ENCODE measurements at places on chromosomes 16 and 17.

GRCh38 chr16:71371237-71371636 lies 12.7 kb downstream of the CALB2 start:
- no peak for DNase-seq

- DNase-seq = no peak
Measured at GRCh38 chr17:75414488-75414887, 9.0 kb upstream of the GRB2 start.

DNA sequence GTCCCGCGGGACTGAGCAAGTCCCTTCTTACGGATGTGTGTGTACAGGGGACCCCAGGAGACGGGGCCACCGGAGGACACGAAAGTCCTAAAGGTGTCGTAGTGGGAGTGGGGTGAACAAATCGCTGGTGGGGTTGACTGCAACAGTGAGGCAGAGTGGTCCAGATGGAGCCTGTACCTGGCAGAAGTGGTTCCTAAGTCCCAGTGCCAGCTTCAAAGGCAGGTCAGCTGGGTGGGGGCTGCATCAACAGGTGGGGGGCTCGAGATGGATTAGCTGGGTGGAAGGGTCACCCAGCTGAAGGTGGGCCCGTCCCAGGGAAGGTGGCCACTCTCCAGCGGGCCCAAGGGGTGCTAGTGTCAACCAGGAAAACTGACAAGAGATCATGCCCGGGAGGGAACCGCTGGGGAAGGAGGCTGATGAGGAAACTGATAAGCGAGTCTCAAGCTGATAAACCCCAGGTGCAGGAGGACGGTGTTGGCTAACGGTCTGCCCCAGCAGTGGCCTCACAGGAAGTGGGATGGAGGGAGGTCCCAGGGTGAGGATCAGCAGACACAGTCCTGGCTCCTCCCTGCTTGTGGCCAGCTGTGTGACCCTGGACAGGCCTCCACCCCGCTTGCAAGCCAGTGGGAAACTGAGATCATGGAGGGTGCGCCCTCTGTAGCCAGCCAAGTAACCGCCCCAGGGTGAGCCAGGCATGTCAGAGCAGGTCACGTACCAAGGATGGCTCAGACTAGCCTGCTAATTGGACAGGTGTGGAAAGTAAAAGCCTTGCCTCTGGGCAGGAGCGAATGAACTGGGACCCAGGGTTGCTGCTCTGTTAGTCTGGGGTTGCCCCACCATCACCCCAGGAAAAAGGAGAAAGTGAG lies 1.0 kb downstream of the ORAI3 start:
- peak; percentile 79 for DNase-seq

DNA sequence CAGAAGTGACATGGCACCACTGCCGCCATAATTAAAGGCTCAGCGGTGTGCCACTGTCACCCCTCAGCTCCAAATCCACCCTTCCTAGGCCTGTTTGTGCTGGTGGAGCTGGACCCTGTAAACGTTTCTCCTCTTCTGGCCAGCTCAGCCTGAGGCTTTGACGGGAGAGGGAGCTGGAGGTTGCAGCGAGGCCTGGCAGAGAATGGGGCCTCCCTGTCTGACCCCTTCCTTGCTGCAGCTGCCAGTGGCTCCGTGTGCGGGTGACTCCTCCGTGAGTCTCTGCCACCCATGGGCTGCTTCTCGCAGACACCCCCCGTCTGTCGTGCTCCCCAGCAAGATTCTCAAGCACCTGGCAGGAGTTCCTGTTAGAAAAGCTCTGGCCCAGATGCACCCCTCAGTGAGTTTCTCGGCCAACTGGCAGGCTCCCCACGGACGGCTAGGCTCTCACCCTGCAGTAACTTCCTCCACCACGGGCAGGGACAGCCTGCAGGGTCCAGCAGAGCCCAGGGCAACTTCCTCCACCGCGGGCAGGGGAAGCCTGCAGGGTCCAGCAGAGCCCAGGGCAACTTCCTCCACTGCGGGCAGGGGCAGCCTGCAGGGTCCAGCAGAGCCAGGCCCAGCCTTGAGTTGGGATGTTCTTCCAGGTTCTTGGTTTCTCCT lies 4.7 kb upstream of the CHMP6 start:
- no peak for DNase-seq

DNA sequence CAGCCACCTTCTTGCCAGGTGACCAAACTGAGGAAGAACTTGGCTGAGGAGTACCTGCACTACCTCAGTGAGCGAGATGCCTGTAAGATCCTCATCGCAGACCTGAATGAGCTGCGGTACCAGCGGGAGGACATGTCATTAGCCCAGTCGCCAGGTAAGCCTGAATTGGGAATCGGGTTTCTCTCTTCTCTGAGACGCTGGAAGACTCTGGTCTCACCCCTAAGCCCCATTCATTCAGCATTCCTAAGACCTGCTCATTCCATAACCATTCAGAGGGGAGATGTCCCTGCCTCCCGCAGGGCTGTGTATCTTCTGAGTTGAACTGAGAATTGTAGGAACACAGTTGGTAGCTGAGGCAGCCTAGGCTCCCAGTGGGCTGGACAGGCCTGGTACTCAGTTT lies 17.0 kb upstream of the THAP11 start:
- DNase-seq = no peak

DNA sequence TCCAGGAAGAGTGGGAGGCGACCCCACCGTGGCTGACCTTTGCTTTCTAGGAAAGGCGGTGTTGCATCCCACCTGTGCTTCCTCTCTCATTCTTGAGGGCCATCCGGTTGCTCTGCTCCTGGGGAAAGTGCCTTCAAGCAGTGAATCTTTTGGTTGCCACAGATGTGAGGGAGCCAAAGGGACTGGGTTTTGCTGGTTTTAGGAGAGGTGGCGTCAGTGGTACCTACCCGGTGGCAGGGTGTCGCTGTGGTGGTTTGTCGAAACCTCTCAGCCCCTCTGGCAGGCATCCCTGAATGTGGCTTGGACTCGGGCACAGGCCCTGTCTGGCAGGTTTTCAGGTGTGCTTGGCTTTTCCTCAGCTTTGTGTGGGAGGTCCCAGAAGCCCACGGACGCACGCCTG lies 611.5 kb downstream of the KCNJ18 start:
- no peak for DNase-seq

DNA sequence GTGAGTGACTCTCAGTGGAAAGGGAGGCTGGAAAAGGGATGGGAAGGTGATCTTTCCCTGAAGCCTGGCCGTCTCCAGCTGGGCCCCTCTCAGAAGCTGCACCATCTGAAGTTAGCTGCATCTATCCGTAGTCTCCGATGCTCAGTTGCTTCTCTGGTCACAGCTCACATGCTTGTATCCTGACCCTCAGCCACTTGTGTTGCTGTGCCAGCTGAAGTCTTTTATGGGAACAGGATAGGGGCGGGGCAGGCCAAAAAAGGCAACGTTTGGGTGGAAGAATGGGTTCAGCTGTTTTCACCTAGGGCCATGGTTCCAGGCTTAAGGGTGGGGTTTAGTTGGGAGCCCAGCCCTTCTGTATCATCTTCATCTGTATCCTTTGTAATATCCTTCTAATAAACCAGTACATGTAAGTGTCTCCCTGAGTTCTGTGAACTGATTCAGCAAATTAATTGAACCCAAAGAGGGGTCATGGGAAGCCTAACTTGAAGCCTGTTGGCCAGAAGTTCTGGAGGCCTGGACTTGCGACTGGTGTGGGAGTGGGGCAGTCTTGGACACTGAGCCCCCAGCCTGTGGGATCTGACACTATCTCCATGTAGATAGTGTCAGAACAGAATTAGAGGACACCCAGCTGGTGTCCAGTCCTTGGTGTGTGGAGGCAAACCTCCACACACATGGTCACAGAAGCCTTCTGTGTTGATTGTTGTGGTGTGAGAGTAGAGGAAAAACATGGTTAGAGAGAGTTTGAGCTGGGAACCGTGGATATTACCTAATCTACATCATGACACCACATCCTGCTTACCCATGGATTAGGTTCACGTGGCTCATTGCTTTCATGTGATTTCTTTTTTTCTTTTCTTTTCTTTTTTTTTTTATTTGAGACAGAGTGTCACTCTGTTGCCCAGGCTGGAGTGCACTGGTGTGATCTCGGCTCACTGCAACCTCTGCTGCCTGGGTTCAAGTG lies 49.3 kb upstream of the FBXO47 start:
- no peak for DNase-seq

GRCh38 chr17:80424261-80424660 lies 9.3 kb downstream of the ENDOV start:
- DNase-seq = no peak

- no peak for DNase-seq
Measured at GRCh38 chr16:49530427-49530970, 156.9 kb downstream of the C16orf78 start.

- no peak for DNase-seq
Measured at GRCh38 chr17:74444406-74444805, 12.5 kb downstream of the GPRC5C start.

DNA sequence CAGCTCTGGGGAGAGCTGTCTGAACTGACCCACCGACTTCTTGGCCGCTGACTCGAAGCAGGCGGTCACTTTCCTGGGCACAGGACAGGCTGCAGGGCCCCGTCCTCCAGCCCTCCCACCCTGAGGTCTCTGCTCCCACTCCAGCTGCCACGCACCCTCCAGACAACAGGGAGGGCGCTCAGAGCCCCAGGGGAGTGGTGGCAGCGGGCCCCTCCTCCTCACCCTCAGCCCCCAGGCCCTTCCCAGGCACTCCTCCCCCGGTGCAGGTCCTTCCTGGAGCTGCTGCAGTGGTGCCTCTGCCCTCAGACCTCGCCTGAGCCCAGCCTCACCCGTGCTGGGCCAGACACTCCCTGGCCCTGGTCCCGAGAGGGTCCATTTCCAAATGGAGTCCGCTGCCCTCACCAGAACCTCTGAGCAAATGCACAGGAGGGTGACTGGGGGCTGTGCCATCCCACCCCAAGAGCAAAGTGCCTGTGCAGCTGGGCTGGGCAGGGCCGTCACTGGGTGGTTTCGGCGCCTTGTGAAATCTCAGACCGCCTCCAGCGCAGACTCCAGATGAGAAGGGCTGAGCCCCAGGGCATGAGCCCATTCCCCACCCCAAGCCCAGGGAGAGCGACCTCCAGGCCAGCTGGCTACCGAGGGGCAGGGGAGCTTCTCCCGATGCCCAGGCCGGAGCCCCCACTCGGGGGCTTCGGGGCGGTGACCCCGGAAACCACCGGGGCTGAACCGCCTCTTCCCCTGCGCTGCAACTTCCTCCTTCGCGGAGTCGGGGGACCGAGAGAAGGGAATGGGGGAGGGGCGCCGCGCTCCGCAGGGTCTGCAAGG lies 717 bp downstream of the CYBA start:
- DNase-seq = peak; percentile 70

GRCh38 chr17:27821318-27821717 lies 21.0 kb upstream of the NOS2 start:
- no peak for DNase-seq

GRCh38 chr17:10799407-10799806 lies 4.5 kb downstream of the TMEM238L start:
- no peak for DNase-seq

DNA sequence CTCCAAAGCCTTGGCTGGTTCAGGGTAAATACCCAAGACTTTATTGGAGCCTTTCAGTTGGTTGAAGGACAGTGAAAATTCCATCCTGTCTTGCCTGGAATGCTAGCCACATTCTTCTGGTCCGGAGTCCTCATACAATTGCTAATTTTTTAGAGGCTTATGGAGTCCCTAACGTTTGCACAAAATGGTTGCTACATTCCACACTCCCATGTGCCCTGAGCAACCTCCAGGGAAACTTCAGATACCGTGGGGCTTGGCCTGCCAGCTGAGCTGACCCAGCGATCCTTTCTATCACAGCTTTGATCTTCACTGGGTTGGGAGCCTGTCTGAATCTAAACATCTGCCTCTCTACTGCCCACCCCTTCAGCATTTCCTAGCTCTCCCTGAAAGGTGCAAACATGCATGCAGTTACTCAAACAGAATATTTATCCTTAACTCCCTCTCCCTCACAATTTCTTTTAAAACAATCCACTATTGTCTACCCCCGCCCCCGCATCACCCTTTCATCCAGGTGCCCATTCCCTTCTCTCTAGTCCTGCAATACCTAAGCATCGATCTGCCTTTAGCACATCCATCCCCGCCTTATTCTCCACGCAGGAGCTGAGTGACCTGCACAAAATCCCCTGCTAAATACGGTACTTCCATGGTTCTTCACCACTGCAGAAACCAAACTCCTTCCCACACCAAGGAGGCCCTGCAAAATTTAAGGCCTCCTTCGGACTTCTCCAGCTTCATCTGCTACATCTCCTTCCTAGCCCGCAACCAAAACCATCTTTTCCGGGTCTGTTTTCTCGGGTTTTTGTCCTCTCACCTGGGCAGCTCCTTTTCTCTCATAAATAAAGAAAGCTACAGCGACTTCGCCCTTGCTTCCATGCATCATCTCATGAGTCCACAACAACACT lies 810 bp upstream of the GAN start:
- DNase-seq = peak; percentile 54

DNA sequence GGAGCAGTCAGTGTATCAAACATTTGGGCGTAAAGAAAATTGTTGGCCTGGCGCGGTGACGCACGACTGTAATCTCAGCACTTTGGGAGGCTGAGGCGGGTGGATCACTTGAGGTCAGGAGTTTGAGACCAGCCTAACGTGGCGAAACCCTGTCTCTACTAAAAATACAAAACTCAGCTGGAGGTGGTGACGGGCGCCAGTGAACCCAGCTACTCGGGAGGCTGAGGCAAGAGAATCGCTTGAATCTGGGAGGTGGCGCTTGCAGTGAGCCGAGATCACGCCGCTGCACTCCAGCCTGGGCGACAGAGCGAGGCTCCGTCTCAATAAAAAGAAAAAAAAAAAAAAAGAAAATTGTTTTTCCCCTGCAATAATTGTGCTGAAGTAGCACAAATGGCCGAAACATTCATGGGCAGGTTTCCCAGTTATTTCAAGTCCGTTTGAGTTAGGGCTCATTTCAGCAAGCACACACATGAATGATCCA lies 1.4 kb downstream of the GCSH start:
- DNase-seq = no peak

GRCh38 chr17:51319186-51319585 lies 58.8 kb downstream of the UTP18 start:
- no peak for DNase-seq

DNA sequence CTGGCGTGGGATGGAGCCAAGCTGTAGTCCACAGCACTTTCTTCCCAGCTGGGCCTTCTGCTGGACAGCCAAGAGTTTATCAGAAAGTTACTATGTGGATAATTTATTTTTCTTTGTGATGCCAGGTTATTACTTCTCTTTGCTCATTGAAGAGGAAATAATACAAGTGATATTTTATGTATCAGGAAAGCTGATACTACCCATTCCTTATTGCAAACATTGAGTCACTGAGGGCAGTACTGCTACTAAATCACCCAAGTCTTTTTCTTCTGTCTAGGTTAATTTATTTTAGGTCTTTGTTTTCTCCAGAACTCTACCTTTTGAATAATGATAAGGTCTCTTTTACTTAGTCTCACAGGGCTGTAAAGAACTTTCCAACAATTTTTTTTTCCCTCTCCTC lies 8.3 kb downstream of the NUP93 start:
- no peak for DNase-seq

DNA sequence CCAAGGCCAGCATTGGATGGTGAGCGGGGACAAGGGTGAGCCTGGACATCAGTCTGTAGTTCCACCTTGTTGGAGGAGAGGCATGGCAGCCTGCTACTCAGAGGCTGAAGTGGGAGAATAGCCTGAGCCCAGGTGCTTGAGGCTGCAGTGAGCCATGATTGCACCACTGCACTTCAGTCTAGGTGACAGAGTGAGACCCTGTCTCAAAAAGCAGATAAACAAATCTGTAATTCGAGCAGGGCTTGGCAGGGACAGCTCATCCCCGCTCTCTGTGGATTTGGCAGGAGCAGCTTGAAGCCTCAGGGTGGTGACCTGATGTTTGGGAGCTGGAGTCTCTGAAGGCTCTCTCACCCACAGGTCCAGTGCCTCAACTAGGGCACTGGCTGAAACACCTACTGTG lies 38.6 kb upstream of the ZCCHC14 start:
- no peak for DNase-seq

Data from ecto neural progenitor cell (in vitro differentiated cells).